Thymus (tissue), 14 donors: ENCODE measurements at places on chromosomes 16 and 17.

- peaks cover 10% of the 10 kb centered on the region for H3K27me3 ChIP-seq
- no peak for DNase-seq
- peak overlapping the region; percentile 70 for H3K4me3 ChIP-seq
- peaks cover 38% of the 10 kb centered on the region for H3K4me1 ChIP-seq
- peak overlapping the region; percentile 76 for H3K27ac ChIP-seq
- H3K36me3 ChIP-seq, result peaks cover 35% of the 10 kb centered on the region
Observed at GRCh38 chr17:28744972-28745785, 1.4 kb downstream of the TRAF4 start.

DNA sequence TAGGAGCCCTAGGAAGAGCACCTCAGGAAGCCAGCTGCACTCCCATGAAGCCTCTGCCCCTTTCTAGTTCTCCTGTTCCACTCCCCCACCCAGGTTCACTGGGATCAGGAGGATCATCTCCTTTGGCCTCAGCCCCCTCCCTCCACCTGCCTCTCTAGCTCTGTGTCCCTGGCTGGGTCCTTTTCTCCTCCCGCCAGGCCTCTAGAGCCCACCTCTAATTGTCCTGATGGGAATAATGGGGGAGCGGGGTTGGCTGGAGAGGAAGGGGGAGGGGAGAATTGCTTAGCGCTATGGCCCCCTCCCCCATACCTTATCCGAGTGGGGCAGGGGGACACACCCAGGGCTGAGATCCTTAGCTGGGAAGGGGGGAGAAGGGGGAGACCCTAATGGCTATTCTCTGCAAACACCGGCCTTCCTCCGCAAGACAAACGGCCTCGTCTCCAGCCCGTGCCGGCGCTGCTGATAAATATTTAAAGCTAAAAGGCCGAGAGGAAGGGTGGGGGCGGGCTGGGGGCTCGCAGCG lies 997 bp downstream of the HOXB7 start:
- peaks cover 30% of the 10 kb centered on the region for H3K4me1 ChIP-seq
- H3K27ac ChIP-seq, result no peak overlapping the region
- H3K36me3 ChIP-seq, result no peaks in the 10 kb centered on the region
- H3K27me3 ChIP-seq, result peaks cover 83% of the 10 kb centered on the region
- peak overlapping the region; percentile 65 for H3K4me3 ChIP-seq
- no peak for DNase-seq

DNA sequence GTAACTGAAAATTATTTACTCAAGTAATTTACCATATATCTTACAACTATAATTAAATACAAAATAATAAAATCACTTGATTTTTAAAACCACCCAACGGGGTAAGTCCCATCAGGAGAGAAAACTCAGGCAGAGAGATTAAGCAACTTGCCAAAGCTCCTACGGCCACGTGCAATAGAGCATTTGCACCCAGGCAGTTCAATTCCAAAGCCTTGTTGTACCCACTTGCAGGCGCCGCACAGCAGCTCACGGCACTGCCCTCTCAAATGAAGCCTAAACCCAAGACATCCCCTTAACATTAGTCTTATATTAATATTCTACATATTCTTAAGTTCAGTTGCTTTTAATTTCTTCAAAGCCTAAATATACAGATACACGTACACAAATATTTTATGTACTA lies 75.7 kb downstream of the SPAG9 start:
- no peak overlapping the region for H3K27ac ChIP-seq
- no peaks in the 10 kb centered on the region for H3K36me3 ChIP-seq
- no peak overlapping the region for H3K4me3 ChIP-seq
- H3K4me1 ChIP-seq, result no peaks in the 10 kb centered on the region
- no peak for DNase-seq

DNA sequence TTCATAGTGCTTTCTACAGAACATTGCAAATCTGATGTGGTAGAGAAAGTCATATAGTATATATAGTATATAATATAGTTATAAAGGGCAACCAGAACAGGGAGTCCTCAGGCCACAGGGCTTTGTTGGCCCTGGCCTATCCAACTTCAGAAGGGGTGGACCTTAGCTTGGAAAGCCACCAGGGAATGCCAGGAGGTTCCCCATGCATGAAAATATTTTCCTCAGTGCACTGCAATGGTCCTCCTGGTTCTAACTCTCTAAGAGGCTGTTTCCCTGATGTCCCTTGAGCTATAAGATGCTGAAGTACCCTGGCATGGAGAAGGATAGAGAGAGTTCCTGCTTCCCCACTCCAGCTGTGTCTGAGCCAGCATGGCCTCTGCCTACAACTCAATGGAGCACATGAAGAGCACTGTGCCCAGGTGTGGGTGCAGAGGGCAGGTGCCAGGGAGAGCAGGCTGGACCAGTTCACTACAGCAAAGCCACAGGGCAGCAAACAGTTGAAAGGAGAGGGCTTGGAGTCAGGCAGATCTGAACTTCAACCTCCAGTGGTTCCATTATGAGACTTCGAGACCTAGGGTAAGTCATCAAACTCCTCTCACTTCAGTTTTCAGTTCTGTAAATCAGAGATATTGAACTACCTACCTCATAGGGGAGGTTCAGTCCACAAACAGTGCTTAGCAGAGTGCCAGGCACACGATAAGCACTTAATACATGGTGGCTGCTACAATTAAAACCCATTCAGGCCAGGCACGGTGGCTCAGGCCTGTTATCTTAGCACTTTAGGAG lies 183.1 kb downstream of the SALL1 start:
- H3K27ac ChIP-seq, result no peak overlapping the region
- no peak for DNase-seq
- H3K27me3 ChIP-seq, result no peaks in the 10 kb centered on the region
- H3K36me3 ChIP-seq, result no peaks in the 10 kb centered on the region
- H3K4me3 ChIP-seq, result no peak overlapping the region

- H3K4me1 ChIP-seq, result no peaks in the 10 kb centered on the region
- no peaks in the 10 kb centered on the region for H3K36me3 ChIP-seq
- H3K4me3 ChIP-seq, result no peak overlapping the region
- no peak for DNase-seq
Observed at GRCh38 chr16:17424771-17425170, 46.0 kb downstream of the XYLT1 start.

DNA sequence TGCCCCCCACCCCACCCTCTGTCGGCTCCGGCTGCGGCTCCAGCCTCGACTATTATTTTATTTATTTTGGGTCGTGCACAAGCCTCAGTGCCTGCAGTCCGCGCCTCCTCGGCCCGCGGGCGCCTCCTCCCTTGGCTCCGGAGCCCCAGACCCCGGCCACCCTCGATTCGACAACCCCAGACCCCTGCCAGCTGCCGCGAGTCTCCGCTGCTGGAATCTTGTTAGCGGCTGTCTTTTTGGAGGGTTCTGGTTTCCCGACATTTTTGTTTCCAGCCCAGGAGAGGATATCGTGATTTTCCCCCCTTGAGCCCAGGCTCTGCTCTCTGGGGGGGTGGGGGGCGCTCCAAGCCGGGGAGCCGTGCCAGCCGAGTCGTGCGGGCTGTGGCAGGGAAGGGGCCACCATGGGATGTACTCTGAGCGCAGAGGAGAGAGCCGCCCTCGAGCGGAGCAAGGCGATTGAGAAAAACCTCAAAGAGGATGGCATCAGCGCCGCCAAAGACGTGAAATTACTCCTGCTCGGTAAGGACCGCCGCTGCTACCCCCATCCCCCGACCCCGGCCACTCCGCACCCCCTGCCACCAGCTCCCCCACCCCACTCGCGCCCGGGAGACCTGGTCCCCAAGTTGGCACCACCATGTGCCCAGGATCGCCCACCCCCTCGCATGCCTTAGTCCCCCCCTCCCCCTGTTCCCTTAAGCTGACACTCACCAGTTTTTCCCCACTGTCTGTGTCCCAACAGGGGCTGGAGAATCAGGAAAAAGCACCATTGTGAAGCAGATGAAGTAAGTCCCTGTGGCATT lies 746 bp downstream of the GNAO1 start:
- H3K27me3 ChIP-seq, result peaks cover 90% of the 10 kb centered on the region
- H3K36me3 ChIP-seq, result no peaks in the 10 kb centered on the region
- peak overlapping the region; percentile 40 for H3K4me3 ChIP-seq
- peaks cover 23% of the 10 kb centered on the region for H3K4me1 ChIP-seq

DNA sequence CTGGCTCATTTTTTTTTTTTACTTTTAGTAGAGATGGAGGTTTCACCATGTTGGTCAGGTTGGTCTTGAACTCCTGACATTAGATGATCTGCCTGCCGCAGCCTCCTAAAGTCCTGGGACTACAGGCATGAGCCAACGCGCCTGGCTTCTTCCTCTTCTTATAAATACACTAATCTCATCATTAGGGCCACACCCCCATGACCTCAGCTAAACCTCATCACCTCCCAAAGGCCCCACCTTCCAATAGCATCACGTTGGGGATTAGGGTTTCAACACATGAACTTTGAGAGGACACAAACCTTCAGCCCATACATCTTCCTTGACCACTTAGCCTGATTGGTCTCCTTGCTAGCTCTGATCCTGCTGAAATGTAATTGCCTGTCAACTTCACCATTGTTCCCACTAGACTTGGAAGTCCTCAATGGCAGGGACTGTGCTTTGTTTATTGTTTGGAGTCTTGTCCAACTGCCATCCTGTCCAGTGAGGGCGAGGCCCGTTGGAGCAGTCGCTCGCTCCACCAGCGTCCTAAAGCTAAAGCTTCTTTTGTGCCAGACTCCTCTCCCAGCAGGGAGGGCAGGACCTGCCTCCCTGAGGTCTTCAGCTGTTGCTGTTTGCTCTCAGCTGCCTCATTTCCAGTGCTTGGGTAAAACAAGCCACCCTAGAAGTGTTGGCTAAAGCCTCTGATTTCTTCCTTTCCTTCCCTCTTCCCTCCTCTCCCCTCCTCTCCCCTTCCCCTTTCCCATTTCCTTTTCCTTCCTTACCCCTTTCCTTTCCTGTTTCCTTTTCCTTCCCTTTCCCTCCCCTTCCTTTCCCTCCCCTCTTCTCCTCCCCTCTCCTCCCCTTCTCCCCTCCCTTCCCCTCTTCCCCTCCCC lies 85.3 kb downstream of the HAPSTR1 start:
- no peaks in the 10 kb centered on the region for H3K36me3 ChIP-seq
- no peaks in the 10 kb centered on the region for H3K27me3 ChIP-seq
